Activated naive CD4-positive, alpha-beta T cell (primary cell): ENCODE measurements at places on chromosomes 7 and 10.
A peak's percentile ranks its signal among the peaks of the same experiment; 100 is the strongest.

GRCh38 chr10:26323219-26323618, 106.6 kb downstream of the GAD2 start:
- DNase-seq = no peak

DNA sequence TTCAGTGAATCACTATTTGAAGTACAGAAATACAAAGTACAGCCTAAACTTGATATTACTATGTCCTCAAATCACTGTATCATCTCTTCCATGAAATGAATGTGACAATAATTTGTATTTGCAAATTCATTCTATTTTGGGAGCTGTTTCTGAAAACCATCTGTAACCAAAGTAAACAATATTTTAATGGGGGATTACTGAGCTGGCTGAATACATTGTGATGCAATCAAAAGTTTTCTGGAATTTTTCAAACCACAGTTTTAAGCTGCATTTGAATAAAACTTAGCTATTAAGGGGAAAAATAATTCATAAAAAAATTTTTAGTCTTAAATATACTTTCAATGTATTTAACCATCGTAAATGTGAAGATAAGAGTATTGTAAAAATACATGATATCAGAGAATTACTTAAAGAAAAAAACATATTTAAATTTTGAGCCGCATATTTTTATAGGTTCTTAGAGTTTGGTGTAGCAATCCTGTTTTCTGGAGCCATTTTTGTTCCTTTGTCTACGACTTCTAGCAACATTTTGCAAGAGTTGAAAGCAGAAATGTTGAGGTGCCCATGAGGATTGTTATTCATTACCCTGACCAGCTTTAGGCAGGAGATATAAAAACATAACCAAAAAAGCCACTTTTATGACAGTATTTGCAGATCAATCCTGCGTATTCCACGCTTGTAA, 45.9 kb upstream of the AGMO start:
- DNase-seq = no peak

- no peak for DNase-seq
Observed at GRCh38 chr10:61389887-61390286, 63.3 kb downstream of the TMEM26 start.

GRCh38 chr10:106341356-106341755, 823.1 kb downstream of the SORCS1 start:
- no peak for DNase-seq

DNA sequence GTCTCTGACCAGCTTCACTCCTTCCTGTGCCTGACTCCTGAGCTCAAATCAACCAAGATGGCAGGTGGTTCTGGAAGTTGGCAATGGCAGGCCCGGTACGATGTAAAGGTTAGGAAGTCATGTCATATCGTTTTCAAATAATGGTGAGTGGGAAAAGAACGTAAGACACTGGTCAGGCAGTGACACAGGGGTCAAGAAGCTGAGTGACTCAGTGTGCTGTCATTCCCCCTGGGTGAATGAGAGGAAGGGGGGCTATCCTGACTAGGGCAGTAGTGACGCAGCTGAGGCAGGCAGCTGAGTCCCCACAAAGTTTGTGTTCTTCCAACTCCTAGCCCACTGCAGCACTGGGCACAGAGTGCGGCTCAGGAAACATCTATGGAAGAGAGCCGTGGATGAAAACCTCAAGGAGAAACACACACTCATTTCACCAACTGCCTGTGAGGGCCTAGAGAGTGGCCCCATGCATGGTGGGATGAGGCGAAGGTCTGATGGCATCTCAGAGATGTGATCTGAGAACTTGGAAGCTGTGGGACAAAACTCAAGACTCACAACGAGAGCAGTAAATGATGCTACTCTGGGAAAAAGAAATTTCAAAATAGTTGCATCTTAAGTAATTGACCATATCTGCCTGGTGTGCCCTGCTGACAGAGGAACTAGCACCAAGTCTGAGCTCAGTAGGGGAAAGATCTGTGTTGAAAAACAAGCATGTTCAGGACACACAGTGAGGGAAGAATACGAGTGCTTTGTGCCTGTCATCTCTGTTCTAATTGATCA, 23.2 kb downstream of the CREB3L2 start:
- DNase-seq = no peak

DNA sequence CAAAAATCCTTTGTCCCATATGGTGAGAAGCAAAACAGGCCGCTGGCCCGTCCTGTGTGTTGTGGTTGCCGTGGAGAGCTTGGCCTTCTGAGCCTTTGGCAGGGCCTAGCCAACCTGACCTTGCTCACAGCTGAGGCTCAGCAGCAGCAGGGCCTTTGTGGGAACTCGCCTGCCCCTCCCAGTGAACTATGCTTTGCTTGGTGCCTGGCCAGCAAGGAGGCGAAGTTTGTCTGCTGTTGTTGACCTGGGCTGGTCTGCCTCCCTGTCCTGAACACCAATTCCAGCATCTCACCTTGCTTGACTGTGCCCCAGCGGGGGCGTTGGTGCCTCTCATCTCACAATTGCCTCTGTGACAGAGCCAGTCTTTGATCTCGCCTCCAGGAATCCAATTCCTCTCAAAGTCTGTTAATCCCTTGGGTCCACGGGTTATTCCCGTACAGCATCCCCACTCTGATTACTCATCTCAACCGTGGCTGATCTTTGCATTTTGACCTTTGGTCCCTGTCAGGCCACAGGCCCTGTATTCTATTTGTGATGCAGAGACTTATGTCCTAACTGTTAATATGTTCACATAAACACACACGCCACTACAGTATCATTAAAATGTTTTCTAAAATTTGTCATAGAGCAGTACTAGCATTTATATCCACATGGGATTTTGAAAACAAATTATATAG, 22.6 kb downstream of the EPDR1 start:
- no peak for DNase-seq

- DNase-seq = no peak
Observed at GRCh38 chr10:84172467-84173356, 889 bp upstream of the GPR15LG start.

- no peak for DNase-seq
Observed at GRCh38 chr7:35722054-35722849, 27.3 kb upstream of the HERPUD2 start.

GRCh38 chr7:146652176-146652575, 535.6 kb downstream of the CNTNAP2 start:
- no peak for DNase-seq

DNA sequence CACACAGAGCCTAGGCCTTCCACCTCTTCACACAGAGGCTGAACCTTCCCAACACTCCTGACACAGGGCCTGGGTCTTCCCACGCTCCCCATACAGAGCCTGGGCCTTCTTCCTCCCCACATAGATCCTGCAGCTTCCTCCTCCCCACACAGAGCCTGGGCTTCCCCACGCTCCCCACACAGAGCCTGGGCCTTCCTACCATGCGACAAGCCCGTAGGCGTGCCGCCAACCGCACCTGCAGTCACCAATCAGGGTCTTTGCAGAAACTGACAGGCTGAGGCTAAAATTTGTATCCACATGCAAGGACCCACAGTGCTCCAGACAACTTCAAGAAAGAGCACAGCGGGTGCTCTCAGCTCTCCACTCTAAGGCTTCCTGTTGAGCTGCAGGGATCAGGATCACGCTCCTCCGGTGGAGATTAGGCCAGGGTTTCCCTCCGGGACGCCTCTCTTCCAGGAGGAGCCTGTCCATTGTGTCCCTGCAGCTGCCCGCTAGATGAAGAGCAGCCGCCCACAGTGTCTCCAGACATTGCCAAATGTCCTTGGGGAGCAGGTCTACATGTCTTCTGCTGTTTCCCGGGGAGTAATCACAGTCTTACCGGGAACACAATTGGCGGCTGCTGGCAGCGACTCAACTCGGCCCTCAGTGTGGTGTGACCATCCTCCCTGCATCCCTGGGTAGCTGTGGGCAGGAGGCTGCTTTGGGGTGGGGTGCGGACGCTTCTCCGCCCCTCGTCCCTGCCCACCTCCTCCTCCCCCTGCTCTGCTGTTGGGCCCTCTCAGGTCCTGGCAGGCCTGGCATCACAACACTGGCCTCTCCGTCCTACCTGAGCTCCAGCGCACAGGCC, 9.7 kb downstream of the CFAP46 start:
- DNase-seq = no peak

- peak; percentile 38 for DNase-seq
Observed at GRCh38 chr7:7969306-7970236, 975 bp downstream of the GLCCI1 start.

GRCh38 chr10:121683816-121684215, 85.6 kb upstream of the FGFR2 start:
- no peak for DNase-seq

DNA sequence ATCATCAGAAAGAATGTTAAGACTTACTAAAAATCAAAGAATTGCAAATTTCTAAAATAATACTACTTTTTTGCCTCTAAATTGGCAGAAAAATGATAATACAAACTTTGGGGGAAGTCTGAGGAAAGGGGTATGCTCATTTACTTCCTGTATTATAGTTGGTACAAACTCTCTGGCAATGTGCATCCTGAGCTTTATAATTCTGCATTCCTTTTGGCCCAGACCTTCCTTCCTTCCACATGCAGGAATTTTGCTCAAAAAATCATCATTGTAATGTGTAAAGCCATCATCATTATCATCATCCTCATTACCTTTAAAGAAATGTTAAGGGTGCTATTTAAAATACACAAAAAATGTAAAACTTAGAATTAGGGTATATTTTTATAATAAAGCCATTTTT, 148.5 kb downstream of the ZNF438 start:
- DNase-seq = no peak

DNA sequence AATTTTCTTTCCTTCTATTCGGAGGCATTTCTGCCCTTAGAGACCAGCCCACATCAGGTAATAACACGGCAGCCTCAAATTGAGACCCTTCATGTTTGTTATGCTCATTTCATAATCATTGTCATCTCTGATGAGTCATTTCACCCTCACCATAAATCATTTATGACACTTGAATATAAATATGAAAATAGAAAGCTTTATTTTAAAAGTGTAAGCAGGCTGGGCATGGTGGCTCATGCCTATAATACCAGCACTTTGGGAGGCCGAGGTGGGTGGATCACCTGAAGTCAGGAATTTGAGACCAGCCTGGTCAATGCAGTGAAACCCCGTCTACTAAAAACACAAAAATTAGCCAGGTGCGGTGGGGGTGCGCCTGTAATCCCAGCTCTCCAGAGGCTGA, 57.4 kb upstream of the EGFR start:
- no peak for DNase-seq

- no peak for DNase-seq
Observed at GRCh38 chr10:69572159-69573055, 815 bp downstream of the NEUROG3 start.

DNA sequence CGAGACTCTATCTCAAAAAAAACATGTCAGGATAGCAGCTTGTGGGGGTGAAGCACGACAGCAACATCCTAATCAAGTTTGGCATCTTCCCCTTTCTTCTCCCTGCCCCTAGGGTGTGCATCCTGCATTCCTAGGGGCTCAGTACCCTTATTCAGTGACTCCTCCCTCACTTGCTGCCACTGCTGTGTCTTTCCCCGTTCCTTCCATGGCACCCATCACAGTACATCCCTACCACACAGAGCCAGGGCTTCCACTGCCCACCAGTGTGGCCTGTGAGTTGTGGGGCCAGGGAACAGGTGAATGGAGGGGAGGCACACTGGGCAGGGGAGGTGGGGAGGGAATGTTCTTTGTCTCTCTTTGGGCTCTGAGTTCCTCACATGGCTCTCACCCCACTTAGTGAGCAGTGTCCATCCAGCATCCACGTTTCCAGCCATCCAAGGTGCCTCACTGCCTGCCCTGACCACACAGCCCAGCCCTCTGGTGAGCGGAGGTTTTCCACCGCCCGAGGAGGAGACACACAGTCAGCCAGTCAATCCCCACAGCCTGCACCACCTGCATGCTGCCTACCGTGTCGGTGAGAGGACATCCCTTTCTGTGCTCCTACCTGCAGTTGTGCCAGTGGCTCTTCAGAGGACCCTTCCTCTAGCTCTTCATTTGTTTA, 11.4 kb downstream of the NDST2 start:
- DNase-seq = no peak

GRCh38 chr10:89357096-89357495, 20.8 kb upstream of the IFIT1B start:
- no peak for DNase-seq

GRCh38 chr7:73366127-73366526, 38.2 kb downstream of the FKBP6 start:
- DNase-seq = no peak
